ENCODE measurements at places on chromosomes 5 and 9. TPM values are rescaled to one million over a fixed set of nuclear protein-coding genes. Genes with fewer than 3 reads are reported as not detected.

The KCNN2 gene
- total RNA-seq = 0.27 TPM

The AGXT2 gene
- not detected for total RNA-seq

DNA sequence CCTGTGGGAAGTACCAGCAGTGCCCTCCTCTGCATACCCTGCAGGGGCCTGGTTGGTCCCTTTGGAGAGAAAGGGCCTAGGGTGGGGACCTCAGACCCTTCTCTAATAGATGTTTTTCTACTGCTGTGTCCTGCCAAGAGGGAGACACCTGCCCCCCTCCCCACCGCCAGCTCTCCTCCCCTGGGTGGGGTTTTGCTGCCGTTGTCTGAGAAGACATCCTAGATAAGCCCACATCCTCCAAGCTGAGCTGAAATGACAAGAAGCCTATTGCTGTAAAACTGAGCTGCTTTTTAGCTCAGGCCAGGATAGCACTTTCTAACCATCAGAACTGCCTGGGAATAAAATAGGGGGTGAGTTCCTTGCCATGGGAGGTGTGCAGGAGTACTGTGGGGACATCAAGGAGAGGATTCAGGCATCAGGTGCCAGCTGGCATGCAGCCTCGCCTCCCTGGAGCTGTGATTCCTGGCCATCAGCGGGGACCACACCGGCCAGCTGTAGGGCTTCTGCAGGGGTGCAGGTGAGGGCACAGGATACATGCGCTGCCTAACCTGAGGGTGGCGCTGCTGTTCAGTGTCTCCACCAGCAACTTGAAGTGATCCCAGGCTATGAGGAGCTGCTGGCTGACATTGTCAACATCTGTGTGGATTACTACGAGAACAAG lies 37.9 kb downstream of the CYFIP2 start:
- H3K27me3 ChIP-seq = no peaks in the 10 kb centered on the region
- no peak overlapping the region for H3K27ac ChIP-seq
- no peaks in the 10 kb centered on the region for H3K36me3 ChIP-seq
- H3K4me1 ChIP-seq = no peaks in the 10 kb centered on the region
- DNase-seq = no peak
- H3K4me3 ChIP-seq = no peak overlapping the region

DNA sequence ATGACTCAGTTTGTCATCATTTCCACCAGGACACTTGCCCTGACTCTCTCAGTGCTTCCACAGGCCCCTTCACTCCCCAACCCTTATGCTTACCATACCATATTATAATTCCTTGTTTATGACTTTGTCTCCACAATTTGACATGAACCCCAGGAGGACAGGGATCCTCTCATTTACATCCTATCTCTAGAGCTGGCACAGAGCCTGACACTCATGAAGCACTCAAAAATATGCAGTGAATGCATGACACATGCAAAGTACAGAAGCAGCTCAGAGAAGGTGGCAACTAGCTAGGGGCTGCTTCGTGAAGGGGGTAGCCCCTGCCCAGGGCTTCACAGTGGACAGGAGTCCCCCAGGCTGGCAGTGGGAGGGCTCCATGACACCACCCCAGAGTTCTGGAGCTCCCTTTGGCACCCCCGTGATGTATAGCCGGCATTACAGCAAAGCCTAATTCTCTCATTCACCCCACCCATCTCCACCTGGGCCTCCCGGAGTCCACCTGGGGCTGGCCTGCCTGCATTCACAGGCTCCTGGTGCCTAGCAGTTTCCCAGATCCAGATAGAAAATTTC lies 112.0 kb upstream of the SPOCK1 start:
- DNase-seq = no peak
- peaks cover 8% of the 10 kb centered on the region for H3K4me1 ChIP-seq
- H3K27me3 ChIP-seq = no peaks in the 10 kb centered on the region
- no peak overlapping the region for H3K4me3 ChIP-seq
